DMS79 (cell line): ENCODE measurements at places on chromosomes 2 and 18.
A peak's percentile ranks its signal among the peaks of the same experiment; 100 is the strongest.

DNA sequence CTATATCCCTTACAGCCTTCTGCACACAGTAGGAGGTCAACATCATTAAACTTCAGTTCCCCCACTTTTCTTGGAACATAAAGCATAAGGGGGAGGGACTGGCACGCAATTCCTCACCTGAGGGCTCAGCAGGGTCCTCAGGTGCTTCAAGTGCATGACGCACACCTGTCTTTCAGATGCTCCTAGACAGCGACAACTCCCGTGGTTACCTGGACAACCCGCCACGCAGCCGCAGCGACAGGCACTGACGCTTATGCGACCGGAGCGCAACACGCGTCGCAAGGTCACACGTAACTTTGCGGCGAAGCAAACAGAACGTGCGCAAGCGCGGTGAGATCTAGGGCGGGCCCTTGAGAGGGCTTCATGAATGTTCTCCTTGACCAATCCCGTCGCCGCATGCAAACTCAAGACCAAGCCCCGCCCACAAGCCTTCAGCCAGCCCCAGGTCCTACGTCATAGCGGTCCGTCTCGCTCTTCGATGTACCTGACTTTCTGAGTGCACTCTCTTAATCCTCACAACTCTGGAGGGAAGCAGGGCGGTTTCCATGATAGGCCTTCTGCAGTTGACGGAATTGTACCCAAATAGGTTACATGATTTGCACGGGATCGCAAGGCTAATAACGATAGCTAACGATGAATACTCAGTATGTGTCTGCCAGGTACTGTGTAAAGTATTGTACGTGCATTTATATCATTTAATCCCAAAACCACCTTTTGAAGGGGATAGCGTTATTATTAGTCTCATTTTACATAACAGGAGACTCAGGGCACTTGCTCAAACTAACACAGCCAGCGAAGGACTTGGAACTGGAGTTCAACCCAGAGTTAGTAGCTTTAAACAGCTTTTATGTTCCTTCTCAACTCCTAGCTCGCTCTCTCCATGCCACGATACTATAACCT lies at the start of gene IFT172:
Gene IFT172 (minus strand): TSS at position 246 of the 900 bp plus-strand sequence. CDS start 90 bp downstream, at position 156.
- DNase-seq, result peak; percentile 100

DNA sequence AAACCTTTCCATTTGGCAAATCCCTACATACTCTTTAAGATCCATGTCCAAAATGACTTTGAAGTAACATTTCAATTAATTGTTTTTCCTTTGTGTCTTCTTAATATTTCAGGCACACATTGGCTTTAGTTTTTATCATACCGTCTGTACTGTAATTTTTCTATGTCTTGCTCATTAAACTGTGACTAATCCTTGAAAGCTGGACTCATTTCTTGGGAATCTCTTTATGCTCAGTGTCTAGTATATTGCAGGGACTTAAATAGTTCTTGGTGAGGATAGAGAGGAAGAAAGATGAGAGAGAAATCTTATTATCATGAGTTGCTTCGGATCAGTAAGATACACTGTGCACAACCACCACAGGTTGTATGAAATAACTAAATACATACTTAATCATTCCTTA lies 448.3 kb upstream of the ST6GAL2 start:
- no peak for DNase-seq

- DNase-seq, result no peak
Observed at GRCh38 chr2:226578373-226578772, 221.2 kb downstream of the IRS1 start.

GRCh38 chr2:112813280-112813966 lies 23.2 kb downstream of the IL1B start:
- no peak for DNase-seq

DNA sequence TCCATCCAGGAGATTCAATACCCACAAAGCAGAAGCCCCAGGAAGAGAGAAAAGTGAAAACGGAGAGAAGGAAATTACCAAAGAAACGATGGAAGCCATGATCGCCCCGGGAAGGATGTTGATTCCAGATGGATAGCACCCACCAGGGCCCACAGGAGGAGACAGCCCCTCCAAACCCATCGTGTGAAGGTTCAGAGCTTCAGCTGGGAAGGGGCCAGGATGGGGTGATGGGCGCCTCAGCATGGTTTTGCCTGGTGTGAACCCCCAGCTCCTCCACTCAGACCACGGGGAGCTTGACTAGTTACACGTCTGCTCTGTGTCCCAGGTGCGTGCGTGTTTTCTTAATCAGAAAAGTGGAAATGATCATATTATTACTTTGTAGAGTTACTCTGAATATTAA lies 264.5 kb downstream of the EIPR1 start:
- no peak for DNase-seq

GRCh38 chr2:167136879-167137596 lies 248.8 kb downstream of the XIRP2 start:
- no peak for DNase-seq

DNA sequence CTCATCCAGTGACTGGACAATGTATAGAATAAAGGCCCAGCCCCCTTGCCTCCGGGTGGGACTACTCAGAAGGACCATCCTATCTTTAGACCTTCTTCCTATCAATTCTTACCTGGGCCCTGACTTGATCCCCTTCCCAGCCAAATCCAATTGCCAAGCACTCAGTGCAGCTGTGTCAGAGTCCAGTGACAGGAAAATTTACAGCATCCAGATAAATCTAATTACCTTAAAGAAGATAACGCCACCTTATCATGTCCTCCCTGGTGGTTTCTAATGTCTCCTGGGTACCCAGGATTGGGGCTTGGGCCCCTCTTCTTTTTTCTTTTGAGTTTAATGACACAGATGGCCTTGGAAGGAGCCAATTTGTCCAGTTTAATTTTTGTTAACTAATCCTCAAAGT lies 19.3 kb downstream of the LHCGR start:
- no peak for DNase-seq

- no peak for DNase-seq
Observed at GRCh38 chr2:172596776-172597175, 40.9 kb downstream of the PDK1 start.

GRCh38 chr2:69774984-69775982 lies 33.3 kb downstream of the ANXA4 start:
- DNase-seq, result no peak

DNA sequence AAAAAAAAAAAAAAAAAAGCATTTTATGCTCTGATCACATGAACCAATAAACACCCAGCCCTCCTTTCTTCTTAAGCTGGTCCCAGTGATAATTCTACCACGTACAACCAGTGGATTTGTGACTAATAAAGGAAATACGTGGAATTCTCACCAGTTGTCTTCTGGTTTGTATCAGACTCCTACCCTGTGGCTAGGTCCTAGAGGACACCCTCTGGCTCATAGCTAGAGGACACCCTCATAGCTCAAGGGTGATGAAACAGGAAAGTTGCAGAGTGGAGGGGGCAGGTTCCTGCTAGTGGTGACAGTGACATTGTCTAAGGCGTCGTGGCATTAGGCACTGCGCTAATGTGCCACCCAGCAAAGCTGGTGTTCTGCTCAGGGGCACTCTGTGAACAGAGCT lies 167.8 kb downstream of the BCL11A start:
- no peak for DNase-seq

DNA sequence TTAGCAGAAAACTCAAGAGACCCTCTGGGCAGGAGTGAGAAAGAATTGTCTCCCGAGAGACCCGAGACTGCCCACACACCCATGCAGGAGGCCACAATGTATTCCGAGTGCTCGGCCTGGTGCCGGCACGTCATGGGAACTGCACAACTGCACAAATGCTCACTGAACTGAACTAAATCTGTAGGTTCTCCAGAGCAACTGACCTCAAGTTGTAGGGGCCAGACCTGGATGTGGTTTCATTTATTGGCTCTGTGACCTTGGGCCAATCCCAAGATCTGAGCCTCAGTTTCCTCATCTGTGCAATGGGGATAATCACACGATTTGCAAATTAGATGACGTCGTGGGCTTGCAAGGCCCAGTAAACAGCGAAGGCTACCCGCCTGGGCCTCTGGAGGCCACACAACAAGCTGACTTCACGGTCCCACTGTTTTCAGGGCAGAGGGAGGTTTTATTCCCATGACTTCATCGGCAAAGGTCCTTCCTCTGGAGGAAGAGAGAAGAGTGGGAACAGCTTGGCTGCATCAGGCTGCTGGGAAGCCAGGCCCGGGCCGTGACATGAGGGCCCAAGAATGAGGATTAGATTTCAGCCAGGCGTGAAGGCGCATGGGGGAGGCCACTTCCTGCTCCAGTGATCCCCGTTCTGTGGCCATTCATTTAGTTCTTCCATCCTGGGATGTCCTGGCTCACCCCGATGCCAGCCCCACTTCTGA lies 3.6 kb upstream of the ERFE start:
- no peak for DNase-seq

- DNase-seq, result no peak
Observed at GRCh38 chr2:111222204-111222866, 101.6 kb downstream of the BCL2L11 start.

DNA sequence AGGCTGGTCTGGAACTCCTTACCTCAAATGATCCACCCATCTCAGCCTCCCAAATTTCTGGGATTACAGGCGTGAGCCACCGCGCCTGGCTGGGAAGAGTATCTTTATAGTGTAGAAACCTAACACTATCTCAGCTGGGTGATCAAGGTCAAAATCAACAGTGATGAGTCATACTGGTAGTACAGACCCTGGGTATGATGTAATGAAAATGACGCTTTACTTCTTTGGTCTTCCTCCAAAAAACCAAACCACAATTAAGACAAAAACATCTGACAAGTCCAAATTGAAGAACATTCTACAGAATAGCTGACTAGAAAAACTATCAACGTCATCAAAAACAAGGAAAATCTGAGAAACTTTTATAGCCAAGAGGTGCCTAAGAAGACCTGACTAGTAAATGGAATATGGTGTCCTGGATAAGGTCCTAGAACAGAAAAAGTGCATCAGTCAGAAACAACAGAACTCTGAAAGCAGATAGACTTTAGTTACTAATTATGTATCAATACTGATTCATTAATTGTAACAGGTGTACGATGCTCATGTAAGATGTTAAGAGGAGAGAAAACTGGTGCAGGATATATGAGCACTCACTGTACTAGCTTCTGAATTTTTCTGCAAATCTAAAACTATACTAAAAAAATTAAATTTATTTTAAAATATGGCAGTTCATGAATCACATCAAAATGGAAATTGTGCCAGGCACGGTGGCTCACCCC lies 25.4 kb downstream of the PDCL3 start:
- DNase-seq, result no peak

GRCh38 chr2:241339839-241340630 lies 16.1 kb upstream of the FARP2 start:
- DNase-seq, result no peak

DNA sequence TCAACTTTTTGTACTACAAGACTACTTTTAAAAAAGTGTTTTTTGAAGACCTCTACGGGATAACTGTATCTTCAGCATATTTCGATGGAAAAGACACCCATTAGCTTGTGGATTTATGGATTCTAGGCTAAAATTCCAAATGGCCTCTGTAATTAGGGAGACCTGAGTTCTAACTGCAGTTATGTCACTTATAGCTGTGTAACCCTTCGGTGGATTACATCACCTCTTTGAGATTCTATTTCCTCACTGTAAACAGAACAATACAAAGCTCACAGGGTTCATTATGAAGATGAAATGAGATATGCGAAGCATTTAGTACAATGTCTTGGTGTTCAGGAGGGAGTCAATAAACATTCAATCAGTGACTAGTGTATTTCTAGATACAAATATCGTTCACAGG lies 24.2 kb downstream of the LMAN2L start:
- no peak for DNase-seq

GRCh38 chr2:230007931-230008707 lies 60.6 kb downstream of the SLC16A14 start:
- DNase-seq, result peak; percentile 28

DNA sequence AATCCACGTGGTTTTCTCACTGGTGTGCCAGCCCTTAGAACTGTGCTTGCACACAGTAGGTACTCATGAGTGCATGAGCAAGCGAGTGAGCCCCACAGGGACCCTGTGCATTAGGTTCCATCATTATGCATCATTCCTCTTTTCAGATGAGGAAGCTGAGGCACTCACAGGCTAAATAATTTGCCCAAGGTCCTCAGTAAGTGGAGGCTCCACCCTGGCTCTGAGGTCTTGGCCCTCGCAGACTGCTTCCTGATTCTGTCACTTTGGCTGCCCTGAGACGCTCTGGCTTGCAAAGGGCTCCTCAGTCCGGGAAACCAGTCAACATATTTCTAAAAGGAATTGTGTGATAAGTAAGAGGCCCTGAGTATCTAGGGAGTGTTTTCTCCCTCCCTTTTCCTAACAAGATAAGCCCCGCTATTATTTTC lies 71.7 kb downstream of the IL1R2 start:
- DNase-seq, result no peak

DNA sequence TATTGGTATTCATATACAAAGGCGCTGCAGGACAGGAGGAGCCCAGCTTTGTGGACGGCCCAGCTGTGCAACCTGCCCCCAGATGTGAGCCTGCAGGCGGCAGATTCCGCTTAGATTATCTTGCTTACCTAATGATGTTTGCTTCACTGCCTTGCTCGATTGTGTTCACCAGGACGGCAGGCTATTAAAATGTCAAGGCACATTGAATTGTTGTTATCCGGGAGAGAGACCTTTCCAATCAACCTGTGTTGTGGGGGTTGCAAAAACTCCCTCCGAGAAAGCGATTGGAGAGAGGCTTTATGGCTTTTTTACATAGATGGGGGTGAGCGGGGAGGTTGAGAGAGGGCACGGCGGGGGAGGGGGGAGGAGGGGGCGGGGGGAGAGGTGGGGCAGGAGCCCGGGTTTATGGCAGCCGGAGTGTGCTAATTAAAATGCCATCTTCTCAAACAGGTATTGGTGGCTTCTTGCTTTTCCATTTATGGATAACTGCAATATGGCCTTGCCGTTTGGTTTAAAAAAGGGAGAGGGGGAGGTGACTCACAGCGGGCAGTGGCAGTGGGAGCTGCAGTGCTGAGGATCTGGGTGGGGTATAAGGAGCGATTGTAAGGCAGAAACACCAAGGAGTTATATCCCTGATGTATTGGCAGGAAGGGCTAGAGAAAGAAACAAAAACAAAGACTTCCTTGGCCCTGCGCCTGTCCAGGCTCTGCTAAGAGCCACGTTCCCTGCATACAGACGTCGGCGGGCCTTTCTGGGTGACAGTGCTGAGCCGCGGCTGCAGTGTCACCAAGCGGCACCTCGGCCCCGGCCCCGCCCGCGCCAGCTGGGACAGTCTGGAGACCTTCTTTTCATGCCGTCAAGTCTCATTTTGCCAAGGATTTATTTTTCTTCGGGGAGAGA lies 97.2 kb downstream of the INSIG2 start:
- DNase-seq, result peak; percentile 58

- peak; percentile 71 for DNase-seq
Observed at GRCh38 chr2:65351234-65351947, 81.0 kb downstream of the SPRED2 start.

GRCh38 chr2:119517433-119517832 lies 6.8 kb downstream of the SCTR start:
- no peak for DNase-seq
